CD4-positive, alpha-beta T cell treated with Interleukin-12 subunit alpha and Interleukin-12 subunit beta, for 1 hour (primary cell): ENCODE measurements at places on chromosomes 4 and X.

DNA sequence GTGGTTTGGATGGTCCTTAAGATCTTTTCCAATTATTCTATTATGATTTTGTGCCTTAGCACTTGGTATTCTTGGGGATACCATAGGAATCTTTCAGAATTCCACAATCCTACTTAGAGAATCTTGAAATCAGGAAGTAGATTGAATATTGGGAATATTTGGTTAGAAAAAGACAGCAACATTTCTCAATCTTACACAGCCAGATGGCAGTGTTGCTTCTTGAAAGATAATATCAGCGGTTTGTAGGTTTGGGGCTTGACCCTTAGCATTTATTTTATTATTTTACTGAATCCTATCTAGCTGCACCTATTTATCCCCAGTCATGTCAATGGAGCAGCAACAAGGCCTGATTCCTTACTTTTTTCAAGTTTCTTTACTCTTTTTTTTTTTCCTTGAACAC is 28.6 kb downstream of the MAGEB1 start:
- DNase-seq, result no peak

DNA sequence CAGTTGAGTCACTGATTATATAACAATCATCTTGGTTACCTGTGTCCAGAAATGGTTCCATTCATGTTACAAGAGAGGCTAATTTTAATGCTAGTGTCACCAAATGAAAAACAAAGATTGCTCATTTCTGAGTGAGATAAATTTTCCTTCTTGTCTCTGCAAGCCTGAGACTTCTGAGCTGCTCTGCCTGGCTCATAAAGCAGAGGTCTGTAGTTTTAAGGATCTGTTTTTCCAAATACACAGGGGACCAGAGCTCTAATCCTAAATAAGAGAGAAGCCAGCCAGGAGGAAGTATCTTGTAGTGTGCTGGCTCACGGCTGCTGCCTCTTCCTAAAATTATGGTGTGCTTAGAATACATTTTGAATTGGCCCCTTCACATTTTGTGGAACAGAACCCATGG is 42.6 kb downstream of the CLDN34 start:
- no peak for DNase-seq

DNA sequence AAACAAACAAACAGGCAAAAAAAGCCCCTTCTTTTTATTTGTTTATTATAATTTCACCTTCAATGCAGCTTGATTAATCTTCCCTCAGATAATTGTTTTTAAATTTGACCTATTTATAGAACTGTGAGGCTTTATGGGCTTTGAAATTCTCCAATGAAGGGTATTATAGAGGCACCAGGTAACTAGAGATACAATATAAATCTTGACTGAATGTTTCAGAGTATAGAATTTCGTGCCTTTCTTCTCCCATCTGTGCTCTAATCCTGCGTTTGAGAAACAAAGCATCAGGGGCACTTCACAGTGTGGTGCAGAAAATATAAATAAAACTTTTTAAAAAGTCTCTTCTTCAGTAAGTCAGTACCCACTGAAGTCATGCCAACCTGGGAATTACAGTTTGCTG is 120.9 kb downstream of the ANKRD50 start:
- DNase-seq, result no peak

- no peak for DNase-seq
Measured at GRCh38 chrX:51407520-51408409, 75.1 kb downstream of the NUDT10 start.

- DNase-seq, result no peak
Measured at GRCh38 chr4:54541426-54542118, 116.2 kb upstream of the KIT start.

DNA sequence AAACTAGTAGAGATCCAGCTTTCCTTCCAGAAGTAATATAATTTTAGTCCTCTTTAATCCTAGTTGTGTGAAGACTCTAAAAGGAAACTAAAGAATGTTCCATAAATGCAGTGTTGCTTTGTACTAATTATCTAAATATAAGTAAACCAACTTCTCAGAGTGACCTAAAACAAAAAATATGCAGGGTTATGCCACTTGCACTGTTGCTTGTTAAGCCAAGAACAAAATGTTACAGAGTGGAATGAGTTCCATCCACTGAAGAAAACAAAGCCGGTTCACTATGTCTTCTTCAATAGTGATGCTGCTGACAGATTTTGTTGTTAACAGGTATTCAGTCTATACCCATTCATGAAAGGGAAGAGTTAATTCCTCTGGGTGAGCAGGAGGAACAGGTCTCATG is 252.0 kb upstream of the DIAPH2 start:
- no peak for DNase-seq
